ENCODE measurements at places on chromosomes 16 and 17.

- DNase-seq: no peak
Observed at GRCh38 chr17:49521471-49522356, 26.6 kb downstream of the NGFR start.

- DNase-seq: no peak
Observed at GRCh38 chr17:8803531-8804420, 4.6 kb upstream of the MFSD6L start.

- no peak for DNase-seq
Observed at GRCh38 chr17:59767176-59767575, 59.7 kb downstream of the VMP1 start.

DNA sequence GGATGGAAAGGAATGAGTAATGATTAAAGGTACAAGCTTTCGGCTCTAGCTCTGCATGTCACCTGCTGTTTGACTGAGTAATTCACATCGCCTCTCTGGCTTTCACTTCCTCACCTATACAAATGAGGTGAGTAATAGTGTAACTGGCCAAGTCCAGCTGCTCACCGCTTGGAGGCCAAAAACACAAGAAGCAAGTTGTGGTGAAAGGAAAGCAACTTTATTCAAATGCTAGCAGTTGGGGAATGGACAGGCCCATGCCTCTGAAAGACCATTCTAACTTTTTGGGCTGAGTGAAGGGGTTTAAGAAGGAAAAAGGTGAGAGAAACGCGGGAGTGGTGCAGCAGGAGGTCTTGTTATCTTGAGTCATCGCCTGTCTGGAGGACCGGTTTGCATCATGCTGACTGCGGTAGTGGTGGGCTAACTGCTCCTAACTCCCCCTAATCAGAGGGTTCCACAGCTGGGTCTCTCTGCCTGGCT is 45.7 kb upstream of the CSNK2A2 start:
- DNase-seq: no peak

- DNase-seq: peak; percentile 30
Observed at GRCh38 chr16:29738514-29738913, 7.3 kb downstream of the C16orf54 start.

All from activated CD4-positive, alpha-beta T cell treated with anti-CD3 and anti-CD28 coated beads, Interleukin-2, amount 50 U/mL, for 4 hours (primary cell).